ENCODE measurements at places on chromosomes 16 and 17.
A peak's percentile ranks its signal among the peaks of the same experiment; 100 is the strongest.

DNA sequence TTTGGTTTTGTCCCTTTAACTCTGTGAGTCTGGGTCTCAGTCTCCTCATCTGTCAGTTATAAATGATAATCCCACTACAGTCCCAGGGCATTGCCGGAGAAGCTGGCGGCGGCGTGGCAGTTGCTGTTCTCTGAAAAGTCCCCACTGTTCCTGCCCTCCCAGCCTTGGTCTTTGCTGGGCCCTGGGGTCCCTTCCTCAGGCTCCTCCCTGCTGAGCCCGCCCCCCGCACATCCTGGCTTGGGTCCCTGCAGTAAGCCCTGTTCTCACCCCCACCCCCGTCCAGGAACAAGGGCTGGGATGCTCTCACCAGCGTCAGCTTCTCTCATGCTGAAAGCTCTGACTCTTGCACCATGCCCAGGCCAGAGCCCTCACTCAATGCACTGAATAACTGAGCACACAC lies 35.3 kb upstream of the PEMT start:
- no peak for DNase-seq

- DNase-seq = no peak
Observed at GRCh38 chr16:90018652-90019542, at the start of gene DBNDD1. TSS of gene DBNDD1 (minus strand) at chr16:90019456. CDS start at chr16:90019341, 115 bp downstream.

GRCh38 chr16:22652463-22652845 lies 141.8 kb downstream of the NPIPB5 start:
- no peak for DNase-seq

DNA sequence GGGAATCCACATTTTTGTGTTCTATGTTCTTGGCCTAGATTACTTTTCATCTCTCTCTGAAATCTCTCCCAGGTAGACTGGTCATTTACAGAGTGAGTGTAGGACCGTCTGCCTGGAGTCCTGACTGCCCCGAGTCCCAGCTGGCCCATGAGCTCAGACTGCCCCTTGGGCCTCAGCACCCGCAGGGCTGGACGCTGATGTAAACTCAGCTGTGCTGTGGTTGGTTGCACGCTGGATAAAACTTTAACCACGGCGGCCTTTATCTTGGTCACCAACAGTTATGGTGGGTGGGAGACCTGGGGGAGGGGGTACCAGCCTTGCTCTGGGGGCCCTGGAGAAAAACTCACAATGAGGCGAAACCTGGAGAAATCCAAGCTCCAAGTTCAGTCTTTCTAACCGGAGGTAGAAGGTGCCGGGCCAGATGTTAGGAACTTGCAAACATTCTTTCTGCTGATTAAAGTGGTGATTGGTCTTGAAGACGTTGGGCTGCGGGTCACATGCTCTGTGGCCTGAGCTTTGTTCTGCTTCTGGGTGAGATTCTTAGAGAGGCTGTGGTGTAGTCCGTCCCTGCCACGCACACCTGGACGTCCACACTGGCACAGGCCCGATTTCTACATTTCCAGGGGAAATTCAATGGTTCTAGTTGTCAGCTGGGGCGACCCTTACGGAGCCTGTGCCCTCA lies 6.9 kb downstream of the METRNL start:
- no peak for DNase-seq

- DNase-seq = no peak
Observed at GRCh38 chr17:39156491-39156890, 5.1 kb upstream of the PLXDC1 start.

DNA sequence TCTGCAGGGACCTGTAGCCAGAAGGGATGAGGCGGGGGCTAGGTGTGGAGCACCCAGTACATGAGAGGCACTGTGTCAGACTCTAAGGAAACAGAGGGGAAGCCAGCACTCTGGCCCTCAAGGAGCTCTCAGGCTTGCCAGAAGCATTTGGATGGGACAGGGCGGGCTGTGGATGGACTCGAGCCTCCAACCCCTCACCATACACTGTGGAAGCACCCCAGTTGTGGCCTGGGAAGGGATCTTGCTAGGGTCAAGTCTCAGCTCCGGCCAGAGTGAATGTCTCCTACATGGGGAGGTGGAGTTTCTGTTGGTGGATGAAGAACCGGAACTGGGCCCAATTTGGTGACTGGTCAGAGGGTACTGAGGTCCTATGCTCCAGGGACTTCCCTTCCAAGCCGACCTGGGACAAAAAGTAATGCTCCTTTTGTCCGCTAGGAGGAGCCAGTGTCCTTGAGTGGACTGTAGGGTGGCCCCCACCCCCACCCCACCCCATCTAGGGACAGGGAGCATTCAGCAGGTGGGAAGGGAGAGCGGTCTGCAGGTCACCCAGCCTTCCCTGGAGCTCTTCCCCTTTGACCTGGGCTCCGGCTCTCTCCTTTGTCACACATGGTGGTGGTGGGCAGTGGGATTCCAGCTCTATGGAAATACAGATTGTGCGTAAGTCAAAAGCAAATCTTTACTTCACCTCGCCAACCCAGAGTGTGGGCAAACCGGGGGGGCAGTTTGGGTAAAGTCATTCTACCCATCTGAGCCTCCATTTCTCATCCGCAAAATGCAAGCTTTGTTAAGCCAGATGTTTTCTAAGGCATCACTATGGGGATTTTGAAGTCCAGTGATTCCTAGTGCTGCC lies 20.4 kb upstream of the PHB1 start:
- no peak for DNase-seq

GRCh38 chr17:83041305-83041704 lies 38.1 kb upstream of the METRNL start:
- DNase-seq = no peak

- peak; percentile 12 for DNase-seq
Observed at GRCh38 chr17:61635913-61636432, 45.0 kb upstream of the NACA2 start.

DNA sequence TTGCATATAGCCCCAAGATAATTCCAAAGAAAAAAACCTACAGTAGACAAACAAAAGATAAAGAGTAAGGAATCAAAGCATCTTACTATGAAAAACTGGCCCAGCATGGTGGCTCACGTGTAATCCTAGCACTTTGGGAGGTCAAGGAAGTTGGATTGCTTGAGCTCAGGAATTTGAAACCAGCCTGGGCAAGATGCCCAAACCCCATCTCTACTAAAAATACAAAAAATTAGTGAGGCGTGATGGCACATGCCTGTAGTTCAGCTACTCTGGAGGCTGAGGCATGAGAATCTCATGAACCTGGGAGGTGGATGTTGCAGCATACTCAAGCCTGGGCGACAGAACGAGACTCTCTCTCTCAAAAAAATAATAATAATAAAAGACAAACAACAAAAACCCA lies 764.7 kb upstream of the KIF2B start:
- no peak for DNase-seq

- DNase-seq = no peak
Observed at GRCh38 chr16:88672776-88673175, 9.9 kb upstream of the MVD start.

DNA sequence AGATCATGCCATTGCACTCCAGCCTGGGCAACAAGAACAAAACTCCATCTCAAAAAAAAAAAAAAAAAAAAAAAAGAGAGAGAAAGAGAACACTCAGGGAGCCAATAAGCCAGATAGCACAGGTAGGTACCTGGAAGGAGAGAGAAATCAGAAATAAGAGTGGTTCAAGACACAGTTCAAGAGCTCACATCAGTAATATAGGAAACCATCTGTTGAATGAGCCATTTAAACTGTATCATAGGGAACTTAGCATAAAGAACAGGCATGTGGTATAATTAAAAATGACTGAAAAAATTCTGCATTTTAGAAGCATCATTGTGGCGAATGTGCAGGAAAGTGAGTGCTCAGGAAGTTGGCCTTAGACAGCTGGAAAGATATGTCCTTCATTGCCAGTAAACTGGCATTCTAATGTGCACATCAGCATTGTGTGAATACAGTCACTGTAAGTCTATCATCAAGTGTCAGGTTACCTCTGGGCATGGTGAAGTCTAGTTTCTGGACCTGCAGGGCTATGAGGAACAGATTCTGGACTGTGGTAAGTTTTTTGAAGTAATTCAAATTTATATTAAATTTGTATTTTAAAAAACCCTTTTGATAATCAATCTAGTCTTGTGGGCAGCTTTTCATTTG lies 20.4 kb downstream of the KRT12 start:
- DNase-seq = no peak

DNA sequence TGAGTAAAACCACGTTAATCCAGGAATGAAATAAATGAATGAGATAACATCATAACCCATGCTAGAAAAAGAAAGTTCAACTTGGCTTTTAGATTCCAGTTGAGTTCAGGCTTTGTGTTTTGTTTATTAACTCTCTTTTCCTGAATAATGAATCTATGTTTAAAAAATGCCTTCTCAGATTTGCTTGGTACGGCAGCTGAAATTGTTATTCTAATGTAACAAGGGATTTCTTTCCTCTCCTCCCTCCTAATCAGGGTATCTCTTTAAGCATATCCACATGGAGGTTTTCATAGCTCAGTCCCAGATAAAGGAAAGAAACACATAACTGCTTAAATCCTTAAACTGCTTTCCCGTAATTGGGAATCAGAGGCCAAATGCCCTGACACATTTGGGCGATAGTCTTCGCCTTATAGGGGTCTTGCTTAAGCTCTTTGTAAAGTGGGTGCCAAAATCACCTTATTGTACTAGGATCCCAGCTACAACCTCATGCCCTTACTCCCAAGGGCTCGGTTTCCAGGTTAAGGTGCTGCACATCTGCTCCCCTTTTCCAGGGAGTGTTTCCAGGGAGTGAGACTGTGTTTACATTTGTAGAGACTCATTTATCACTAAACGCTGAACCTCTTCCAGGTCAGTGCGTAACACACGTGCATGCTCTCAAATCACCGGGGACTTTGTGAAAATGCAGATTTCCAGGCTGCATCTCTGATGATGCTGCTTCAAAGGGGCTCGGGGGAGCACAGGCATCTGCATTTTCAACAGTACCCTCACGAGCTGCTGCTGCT lies 142.8 kb upstream of the FOXF1 start:
- DNase-seq = no peak

GRCh38 chr16:4056161-4057105 lies 59.8 kb downstream of the ADCY9 start:
- DNase-seq = no peak

DNA sequence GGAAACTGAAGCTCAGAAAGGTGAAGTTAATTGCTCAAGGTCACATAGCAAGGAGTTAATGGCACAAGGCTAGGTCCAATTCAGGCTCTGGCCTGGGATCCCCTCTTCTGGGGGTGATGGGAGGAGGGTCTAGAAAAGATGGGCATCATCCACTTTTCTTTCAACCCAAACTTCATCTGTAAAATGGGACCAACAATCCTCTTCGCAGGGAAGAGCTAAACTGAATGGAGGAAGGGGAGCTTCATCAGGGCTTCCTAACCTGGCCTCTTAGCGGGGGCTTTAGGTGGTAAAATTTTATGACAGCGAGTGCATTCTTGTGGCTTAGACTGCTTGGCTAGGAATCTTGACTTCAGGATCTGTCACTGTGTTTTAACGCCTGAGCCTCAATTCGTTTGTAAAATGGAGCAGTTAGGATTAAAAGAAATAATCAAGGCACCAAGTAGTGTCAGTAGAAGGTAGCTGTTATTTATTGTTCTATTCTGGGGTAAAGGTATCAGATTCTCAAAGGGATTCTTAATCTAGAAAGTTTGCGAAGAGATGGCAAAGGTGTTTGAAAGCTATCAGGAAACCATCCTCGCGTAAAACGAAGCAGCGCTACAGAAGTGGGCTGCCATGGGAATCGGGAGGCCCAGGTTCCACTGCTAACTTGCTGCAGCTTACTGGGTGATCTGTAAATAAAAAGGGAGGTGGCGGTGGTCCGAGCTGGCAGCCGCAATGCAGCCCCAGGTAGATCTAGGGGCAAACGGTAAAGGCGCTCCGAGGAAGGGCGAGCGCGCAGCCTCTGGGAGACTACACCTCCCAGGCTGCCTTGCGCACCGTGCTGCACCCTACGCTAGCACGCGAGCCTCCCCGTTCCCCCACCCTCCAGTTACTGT lies 1.5 kb upstream of the SRCAP start:
- DNase-seq = no peak

DNA sequence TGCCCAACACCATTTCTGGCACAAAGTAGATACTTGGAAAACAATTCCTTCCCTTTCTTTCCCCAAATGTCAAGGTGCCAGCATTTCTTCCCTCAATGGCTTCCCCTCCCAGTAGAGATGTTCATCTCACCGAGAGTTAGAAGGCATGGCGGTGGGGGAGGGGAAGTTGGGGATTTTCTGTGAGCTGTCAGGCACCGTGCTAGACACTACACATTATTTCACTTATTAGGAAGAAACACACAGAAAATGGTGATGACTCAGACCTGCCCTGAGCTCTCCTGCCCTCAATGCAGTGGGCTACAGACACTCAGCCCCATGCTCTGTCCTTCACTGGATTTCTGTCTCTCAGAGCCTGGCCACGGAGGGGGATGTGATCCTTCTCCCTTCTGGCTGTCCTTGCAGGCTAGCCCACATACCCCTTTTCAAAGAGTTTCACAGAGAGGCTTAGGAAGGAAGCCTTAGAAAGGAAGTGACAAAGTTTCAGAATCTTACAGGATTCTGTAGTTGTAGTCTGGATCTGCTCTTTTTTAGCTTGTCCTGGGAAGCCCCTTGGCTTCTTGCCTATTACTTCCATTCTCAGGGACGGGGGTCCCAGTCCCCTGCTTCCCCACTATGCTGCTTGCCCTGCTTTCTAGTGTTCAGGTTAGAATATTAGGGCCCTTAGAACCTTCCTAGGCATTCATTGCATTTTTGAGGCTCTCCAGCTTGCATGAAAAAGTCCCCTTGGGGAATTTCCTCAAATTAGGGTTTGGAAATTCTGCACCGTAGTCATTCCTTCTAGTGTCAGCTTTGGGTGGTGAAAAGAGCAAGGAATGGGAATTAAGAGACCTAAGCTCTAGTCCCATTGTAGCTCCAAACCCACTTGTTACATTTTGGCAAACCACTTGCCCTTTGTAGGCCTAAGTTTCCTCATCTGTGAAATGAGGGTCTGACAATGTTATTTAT lies 12.2 kb upstream of the CCL5 start:
- DNase-seq = no peak

GRCh38 chr16:66970775-66971720 lies 10.0 kb downstream of the CES3 start:
- no peak for DNase-seq

DNA sequence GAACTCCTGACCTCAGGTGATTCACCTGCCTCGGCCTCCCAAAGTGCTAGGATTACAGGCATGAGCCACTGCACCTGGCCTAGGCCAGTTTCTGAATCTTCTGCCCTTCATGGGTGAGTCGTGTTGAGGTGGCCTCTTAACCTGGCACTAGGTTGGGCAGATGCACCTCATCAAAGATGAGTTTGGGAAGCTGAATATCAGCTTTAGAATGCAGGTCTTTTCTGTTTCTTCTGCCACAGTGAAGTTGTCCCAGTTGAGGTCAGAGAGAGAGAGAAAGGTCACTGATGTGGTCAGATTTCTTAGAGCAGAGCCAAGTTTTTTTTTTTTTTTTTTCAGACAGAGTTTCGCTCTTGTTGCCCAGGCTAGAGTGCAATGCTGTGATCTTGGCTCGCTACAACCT lies 111.3 kb upstream of the WSCD1 start:
- no peak for DNase-seq

GRCh38 chr16:6066652-6067051 lies 969.1 kb upstream of the EEF2KMT start:
- no peak for DNase-seq

- no peak for DNase-seq
Observed at GRCh38 chr16:73998707-73999106, 297.9 kb upstream of the PSMD7 start.

DNA sequence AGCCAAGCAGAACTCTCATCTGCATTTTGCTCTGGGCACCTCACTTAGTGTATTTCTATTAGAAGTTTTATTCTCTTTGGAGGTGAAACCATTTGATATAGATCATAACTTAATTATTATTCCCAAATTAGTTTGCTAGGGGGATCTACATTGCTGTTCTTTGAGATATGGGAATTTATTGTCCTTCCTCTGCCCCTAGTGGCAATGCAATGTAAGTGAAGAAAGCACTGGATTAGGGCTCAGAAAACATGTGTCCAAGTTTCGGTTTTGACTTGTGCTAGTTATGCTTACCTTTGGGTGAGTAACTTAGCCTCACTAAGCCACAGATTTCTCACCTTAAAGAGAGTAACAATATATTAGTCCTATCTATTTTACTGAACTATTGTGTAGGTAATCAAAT lies 2.9 kb downstream of the KRT39 start:
- no peak for DNase-seq
